ENCODE measurements at places on chromosomes 2 and 18.

- DNase-seq, result no peak
These were observed 253.8 kb downstream of the TNS1 start for GRCh38 chr2:217749008-217749407.

DNA sequence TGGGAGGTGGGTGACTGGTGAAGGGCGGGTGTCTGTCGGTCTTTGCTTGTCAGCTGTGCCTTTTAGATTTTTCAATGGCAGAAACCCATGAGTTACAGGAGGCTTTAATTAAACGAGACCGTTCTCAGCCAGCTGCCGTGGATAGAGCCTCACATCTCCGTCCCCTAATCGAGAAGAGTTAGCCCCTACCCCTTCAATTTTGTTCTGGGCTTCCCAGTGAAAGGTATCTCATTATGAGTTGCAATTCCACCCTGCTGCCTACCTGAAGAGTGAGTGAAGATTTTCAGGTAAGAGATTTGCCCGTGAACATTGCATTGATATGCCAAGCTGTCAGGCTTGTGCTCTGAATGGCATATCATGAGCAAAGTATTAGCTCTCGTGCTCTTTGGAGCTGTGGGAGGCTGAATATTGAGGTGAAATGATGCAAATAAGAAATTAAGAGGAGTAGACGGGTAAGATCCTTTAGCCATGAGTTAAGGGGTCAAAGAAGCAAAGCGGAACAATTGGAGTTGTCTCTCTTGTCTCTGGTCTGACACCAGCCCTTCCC, 118.7 kb upstream of the MSTN start:
- no peak for DNase-seq

DNA sequence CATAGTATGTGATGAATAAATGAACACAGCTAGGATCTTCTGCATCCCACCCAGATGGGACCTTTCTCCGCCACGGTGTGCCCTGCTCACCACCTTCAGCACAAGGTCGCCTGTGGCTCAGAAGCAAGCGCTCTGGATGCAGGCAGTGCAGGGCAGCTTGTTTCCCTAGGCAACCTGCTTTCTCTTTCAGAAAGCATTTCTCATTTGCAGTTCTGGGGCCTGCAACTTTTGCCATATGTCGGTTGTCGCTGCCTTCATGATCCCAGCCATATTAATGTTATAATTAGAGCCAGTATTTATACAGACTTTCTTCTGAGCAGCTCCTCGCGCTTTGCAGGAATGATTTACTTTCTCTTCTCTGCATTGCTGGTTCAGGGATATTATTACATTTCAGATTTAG, 692.8 kb downstream of the RNF144A start:
- DNase-seq, result no peak

DNA sequence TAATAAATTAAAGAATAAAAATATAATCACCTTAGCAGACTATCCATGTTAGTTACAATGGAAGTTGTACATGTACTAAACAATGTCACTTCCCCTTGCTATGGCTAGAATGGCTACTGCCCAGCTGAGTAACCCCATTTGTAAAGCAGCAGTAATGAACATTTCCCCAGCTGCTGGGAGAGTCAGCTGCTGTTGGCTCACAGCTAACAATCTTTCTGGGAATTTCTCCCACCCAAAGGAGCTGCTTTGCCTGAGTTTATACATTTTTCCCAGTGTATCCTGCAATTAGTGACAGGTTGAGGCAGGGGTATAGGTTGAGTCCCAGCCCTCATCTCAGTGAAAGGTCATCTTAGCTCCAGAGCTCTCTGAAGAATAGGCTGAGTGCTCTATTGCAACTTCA, 665.6 kb upstream of the KLHL29 start:
- no peak for DNase-seq

DNA sequence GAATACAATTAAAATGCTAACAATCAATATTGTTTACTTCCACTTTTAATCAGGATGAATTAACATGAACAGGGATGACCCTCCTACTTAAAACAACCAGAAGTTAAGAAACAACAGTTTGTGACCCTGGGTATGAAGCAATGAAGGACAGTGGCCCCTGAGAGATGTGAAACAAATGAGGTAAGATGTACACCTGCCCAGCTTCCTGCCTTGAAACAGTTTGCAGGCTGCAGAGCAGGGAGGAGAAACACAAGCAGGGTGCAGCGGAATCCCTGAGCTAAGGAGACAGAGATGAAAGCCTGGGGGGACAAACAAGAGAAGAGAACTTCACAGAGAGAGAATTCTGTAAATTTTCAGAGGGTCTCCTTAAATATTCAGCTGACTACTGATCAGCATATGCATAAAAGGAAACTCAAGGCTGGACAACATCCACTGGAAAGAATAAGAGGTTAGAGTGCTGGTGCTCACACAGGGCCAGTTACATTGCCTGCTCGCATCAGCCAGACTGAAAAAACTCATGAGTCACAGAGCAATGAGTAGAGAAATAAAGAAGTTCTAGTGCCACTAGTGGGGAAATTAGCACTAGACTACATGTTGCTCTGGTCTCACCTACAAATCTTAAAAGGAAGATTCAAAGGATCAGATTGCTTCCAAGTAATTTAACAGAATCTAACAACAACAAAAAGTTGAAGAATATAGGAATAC, 106.4 kb downstream of the PID1 start:
- no peak for DNase-seq

GRCh38 chr2:234714711-234715110, 217.8 kb upstream of the ARL4C start:
- DNase-seq, result no peak

- DNase-seq, result no peak
These were observed 142.4 kb downstream of the RHBDD1 start for GRCh38 chr2:226978300-226978699.

DNA sequence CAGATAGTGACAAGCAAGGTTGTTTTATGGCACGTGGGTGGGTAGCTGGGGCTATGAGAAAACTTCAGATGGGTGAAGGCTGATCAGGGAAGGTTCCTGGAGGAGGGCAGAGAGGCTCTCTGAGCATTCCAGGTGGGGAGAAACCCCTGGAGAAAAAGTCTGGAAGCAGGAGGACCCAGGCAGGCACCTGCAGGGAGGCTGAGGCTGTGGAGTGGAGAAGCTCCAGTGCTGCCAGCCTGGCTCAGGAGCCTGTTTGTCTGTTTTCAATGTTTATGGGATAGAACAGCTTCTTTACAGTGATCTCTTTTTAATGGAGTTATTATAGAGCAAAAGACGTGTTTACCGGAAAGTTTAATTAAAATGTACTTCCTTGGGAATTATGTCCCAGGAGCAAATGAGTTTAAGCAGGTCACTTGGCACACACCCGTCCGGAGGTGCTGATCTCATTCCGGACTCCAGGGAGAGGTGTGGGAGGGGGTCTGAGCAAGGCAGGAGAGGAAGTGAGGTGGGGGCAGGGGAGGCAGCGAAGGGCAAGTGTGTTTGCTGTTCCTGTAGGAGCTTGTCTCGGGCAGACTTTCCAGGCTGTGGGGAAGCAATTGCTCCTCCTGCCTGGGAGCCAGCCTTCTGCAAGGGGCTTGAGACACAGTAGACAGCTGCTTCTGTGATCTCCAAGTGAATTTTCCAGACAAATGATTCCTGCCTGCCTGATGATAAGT, 239.5 kb downstream of the MYCN start:
- DNase-seq, result no peak

DNA sequence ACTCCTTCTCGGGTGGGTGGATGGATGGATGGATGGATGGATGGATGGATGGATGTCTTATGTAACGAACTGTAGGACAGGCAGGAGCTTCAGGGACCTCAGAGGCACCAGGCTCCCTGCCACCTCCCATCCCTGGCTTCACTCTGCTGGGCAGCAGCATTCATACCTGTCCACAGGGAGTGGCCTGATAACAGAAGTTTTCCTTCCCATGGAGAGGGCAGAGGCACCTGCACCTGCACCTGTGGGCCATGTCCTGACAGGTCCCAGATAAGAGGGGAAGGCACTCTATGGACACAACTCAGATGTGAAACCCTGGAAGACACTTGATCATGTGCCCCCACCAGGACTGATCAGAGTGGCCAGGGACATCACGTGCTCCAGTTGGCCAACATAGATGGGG, 142.3 kb downstream of the GBX2 start:
- no peak for DNase-seq

DNA sequence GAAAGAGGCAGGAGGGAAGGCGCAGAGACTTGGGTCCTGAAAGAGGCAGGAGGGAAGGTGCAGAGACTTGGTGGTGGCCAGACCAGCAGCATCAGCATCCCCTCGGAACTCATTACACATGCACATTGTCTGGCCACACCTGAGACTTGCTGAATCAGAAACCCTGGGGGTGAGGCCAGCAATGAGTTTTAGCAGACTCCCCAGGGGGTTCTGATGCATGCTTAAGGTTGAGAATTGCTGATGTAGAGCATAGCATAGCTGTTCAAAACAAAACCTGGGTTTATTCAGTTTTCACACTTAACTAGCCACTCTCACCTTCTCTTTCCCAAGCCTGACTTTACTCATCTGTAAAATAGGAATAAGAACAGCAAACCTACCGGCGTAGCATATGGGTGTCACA, 122.9 kb downstream of the MRO start:
- DNase-seq, result no peak

DNA sequence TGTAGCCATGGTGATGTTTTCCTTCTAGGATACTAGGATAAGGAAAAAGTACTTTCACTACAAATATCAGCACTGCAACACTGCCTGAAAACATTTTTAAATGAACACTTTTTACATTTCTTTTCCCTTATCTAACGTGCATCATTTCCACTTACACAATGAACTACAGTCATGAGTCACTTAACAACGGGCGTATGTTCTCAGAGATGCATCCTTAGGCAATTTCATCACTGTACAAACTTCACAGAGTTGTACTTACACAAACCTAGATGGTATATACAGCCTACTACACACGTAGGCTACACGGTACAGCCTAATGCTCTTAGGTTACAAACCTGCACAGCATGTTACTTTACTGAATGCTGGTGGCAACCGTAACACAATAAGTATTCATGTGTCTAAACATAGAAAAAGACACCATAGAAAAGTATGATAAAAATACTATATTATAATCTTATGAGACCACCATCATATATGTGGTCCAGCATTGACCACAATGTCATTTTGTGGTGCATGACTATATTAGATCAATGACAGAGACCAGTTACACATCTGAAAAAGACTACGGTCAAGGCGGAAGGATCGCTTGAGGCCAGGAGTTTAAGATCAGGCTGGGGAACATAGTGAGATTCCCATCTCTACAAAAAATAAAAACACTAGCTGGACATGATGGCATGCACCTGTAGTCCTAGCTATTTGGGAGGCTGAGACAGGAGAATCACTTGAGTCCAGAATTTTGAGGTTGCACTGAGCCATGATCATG, 39.8 kb downstream of the WDR33 start:
- DNase-seq, result no peak

GRCh38 chr2:145197944-145198343, 678.0 kb upstream of the ZEB2 start:
- DNase-seq, result no peak

DNA sequence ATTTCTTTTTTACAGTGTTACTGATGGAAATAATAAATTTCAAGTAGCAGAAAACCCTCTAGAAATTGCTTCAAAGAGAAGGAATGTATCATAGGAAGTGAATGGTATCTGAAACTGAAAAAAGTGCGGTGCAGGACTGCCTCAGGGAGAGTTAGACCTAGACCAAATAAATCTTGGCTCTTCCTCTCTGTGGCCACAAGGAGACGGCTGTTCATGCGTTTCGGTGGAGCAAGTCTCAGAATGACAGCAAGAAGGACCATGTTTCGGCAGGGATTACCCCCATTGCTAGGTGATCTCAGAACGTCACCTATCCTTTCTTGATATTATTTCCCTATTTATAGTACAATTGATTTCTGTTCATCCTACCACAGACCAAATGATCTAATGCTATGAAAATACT, 522.3 kb downstream of the SOX11 start:
- DNase-seq, result no peak

GRCh38 chr18:47953471-47953931, 23.0 kb upstream of the SMAD2 start:
- no peak for DNase-seq

Data from cortex of kidney (tissue), 1 donor.